SW 1271 (cell line): ENCODE measurements at places on chromosomes 7 and 10.
A peak's percentile ranks its signal among the peaks of the same experiment; 100 is the strongest.

GRCh38 chr7:155764438-155764793, 47.8 kb downstream of the SHH start:
- no peak for DNase-seq

DNA sequence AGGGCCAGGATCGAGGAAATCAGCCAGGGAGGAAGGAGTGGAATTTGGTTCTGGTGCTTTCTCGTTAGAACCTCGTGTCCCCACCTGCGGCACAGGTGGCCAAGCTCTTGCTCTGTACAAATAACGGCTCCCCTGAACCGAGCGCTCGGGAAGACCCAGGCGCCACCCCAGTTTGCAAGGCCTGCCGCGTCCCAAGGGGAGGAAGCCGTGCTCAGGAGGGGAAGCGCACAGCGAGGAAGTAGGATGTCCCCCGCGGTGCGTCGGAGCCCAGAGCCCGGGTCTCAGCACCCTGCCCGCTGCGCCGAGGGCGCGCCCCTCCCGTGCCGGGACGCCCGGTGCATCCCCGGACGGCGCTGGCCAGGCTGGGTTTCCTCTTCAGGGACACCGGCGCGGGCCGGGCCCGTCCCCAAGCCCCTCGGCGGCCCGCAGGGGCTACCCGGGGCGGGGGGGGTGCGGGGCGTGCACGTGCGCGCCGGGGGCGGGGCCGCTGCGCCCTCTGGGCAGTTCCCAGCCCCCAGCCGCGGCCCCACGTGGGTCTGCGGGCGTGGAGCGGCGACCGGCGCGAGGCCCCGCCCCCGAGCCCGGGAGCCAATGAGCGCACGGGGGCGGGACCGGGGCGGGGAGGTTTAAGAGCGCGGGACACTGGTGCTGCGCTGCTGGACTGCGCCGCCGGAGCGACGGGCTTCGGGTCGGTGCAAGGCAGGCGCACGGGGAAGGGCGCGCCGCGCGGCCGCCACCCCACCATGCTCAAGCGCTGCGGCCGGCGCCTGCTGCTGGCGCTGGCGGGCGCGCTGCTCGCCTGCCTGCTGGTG, at the start of gene LFNG:
LFNG (plus strand) TSS at position 656 of the 812 bp plus-strand sequence; CDS start at position 744, 88 bp downstream.
- DNase-seq, result peak; percentile 83

GRCh38 chr7:154947604-154948003, 55.3 kb downstream of the PAXIP1 start:
- no peak for DNase-seq

DNA sequence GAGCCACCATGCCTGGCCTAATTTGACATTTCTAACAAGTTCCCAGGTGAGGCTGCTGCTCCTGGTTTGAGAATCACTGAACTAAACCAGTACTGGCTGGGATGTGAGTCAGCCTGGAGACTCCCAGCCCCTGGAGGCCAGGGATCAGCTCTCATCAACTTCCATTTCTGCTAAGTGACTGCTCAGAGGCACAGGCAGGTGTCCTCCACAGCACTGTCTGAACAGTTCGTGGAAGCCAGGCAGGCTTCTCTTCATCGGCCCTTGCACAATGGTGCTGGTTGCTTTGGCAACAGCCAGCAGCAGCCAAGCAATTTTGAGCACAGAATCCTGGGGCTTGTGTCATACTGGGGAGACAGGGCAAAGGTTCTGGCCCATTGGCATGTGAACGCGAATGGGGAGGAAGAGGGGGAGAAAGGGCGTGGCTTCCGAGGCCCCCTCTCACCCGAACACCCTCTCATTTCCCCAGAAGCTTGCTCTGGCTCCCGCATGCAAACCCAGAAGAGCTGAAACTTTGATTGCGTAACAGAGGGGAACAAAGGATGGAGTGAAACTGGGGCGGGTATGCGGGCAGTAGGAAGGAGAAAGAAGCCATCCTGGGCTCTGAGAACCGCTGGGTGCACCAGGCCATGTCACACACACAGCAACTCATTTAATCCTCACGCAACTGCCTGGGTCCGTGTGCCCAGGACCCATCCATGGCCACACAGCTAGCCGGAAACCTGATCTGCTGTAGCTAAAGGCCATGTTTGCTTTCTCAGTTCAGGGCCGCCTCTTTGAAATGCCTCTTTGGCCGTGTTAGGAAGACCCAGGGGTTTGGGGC, 9.0 kb upstream of the POR start:
- no peak for DNase-seq

- no peak for DNase-seq
These were observed 29.4 kb downstream of the HIPK2 start for GRCh38 chr7:139748373-139748765.

DNA sequence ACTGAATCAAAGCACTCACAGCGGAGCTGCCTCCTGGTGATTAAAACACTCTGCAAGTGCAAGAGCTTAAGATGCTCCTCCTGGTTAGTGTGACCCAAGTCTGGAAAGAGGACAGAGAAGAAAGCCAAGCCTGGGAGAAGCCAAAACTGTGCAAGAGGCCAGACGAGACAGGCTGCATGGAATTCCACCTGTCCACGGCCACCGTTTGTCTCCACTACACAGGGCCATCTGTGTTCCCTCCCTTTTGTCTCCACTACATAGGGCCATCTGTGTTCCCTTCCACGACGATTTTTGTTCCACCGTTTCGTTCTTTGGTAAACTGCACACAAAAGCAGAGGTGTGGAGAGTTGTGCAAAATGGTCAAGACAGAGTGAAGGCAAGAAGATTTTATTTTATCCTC, 233.0 kb downstream of the DIP2C start:
- no peak for DNase-seq

GRCh38 chr7:15399441-15399840, 162.4 kb downstream of the AGMO start:
- no peak for DNase-seq

GRCh38 chr7:77665161-77665560, 31.1 kb upstream of the RSBN1L start:
- DNase-seq, result no peak

DNA sequence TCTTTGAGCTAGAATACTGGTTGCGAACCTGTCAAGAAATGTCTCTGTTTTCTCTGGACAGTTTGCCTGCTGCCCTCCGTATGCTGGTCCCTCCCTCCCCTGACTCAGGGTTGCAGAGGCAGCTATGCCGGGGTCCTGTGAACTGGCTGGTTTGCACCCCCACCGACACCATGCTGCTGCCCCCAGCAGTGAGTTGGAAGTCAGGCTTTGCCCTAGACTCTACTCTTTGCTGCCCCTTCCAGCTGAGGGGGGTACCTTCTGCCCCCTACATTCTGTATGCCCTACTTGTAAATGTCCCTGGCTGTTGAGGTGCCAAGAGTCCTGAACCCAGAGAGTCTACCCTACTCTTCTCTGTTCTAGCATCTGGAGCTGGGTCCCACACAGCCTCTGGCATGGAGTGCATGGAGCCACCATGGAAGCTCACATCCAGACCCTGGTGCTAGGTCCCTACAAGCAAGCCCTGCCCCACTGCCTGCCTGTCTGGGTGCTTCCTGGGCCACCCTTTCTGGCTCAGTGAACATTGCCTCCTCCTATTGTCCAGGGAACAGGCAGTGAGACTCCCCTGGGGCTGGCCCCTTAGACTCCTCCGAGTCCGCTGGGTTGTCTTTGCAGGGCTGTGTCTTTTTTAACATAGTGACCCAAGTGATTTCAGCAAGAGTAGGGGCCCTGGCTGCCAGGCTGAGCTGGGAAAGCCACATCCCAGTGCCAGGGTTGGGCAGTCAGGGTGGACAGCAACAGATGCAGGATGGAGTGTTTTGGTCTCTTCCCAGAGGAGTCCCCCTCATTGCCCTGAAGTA, 138.9 kb downstream of the ADCY1 start:
- DNase-seq, result no peak

DNA sequence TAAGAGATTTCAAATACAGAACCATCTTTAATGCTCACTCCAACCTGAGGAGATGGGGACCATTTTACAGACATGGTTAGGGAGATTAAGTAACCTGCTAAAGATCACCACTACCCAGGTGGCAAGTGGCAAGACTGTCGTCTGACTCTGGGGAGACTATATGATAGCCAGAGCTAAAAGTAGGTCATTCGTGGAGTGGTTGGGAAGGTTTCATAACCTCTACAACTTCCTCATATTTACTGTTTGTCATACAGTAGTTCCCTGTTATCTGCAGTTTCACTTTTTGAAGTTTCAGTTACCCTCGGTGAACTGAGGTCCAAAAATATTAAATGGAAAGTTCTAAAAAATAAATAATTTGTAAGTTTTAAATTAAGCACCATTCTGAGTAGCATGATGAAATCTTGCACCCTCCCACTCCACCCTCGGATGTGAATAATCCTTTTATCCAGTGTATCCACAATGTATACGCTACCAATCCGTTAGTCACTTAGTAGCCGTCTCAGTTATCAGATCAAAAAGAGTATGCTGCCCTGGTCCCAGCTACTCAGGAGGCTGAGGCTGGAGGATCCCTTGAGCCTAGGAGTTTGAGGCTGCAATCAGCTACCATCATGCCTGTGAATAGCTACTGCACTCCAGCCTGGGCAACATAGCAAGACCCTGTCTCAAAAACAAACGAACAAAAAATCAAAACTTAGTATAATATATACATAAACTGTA, 14.9 kb upstream of the LGI1 start:
- no peak for DNase-seq

- DNase-seq, result no peak
These were observed 18.4 kb downstream of the TSPAN14 start for GRCh38 chr10:80472234-80473095.

DNA sequence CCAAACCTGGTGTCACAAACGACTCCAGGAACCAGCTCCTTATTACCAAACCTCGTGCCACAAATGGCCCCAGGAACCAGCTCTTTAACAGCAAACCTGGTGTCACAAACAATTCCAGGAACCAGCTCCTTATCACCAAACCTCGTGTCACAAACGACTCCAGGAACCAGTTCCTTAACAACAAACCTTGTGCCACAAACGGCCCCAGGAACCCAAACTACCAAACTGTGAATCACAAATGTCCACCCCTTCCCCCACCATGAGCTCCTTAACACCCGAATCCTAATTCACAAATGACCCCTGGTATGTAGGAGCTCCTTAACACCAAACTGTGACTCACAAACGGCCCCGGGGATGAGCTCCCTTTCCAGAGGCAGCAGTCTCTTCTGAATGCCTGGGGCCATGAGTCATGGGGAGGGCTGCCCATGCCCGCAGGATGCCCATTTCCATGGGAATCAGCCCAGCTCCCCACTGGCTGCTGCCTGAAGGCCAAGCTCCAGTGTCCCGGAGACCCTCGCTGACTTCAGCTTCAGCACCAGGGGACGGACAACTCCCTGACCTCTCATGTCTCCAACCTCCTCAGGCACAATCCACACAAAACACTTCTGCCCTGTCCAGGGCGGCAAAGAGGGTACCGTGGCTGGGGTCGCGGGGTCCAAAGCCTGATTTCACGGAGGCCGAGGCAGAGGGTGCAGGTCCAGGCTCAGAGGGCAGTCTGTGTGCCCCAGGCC, 213.1 kb downstream of the ELFN1 start:
- DNase-seq, result peak; percentile 94

- DNase-seq, result peak; percentile 8
These were observed 80.7 kb upstream of the DUSP5 start for GRCh38 chr10:110416776-110417711.

- no peak for DNase-seq
These were observed 40.1 kb downstream of the HHEX start for GRCh38 chr10:92729886-92730285.

- DNase-seq, result peak; percentile 2
These were observed 907 bp upstream of the IFRD1 start for GRCh38 chr7:112449353-112449752.
